Hematopoietic multipotent progenitor cell treated with erythropoietin and hydrocortisone succinate and interleukin-3 and kit ligand, for 4 days (in vitro differentiated cells): ENCODE measurements at places on chromosomes 5 and 9.

- no peak for DNase-seq
These were observed 4.1 kb upstream of the RBM27 start for GRCh38 chr5:146199176-146199815.

- DNase-seq = no peak
These were observed 113.7 kb upstream of the OTULINL start for GRCh38 chr5:14467886-14468285.

- no peak for DNase-seq
These were observed 556.7 kb downstream of the LRRC70 start for GRCh38 chr5:63135291-63135690.

DNA sequence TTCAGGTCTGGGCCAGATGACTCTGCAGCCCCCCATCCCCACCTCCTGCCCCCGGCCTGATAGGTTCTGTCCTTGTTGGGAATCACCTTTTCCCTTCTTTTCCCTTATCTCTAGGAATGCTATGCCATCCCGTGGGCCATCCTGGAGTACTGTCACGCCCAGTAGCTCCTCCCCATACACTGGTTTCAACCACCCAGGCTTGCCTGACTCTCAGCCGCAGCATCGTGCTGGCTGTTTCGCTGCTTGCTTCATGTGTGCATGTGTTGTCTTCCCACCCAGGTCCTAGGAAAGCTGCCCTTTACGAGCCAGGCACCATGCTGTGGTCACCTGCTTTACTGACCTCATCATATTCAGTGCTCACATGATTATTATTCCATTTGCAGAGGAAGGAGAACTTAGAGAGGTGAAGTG is 71.8 kb downstream of the ANGPTL2 start:
- no peak for DNase-seq

DNA sequence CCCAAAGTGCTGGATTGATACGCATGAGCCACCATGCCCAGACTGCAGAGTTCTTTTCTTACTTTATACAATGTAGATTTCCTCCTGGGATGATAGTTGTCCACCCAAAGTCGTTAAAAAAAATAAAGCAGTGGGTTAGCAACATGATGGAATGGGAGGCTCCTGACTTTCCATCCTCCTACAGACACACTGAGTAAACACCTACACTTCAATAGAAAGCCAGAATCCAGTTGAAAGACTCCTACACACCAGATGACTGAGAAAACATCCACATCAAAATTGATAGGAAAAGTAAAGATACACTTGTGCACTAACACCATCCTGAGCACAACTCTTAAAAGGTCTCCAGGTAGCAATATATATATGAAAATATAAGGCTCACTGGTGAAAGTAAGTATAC is 95.0 kb upstream of the TUT7 start:
- no peak for DNase-seq

GRCh38 chr5:174340226-174340625 is 294.7 kb downstream of the NSG2 start:
- DNase-seq = no peak

DNA sequence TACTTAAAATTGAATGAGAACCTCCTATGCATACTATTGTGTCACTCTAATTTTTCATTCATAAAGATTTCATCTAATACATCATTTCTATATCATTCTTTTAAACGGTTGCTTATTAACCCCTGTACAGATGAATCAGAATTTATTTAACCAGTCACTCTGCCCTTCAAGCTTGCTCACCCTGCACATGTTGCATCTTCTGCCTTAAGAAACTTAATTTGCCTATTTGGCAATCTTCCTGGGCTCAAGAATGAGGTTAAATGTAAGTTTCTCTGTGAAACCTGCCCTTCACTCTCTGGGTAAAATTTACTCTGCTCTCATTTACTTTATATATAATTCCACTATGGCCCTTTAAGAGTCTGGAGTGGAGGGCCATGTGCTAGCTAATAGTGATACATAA is 434.7 kb upstream of the ZNF608 start:
- no peak for DNase-seq

GRCh38 chr9:101387871-101388506 is 3.2 kb upstream of the BAAT start:
- peak; percentile 75 for DNase-seq

GRCh38 chr5:80204808-80205614 is 50.8 kb downstream of the SERINC5 start:
- peak; percentile 95 for DNase-seq

DNA sequence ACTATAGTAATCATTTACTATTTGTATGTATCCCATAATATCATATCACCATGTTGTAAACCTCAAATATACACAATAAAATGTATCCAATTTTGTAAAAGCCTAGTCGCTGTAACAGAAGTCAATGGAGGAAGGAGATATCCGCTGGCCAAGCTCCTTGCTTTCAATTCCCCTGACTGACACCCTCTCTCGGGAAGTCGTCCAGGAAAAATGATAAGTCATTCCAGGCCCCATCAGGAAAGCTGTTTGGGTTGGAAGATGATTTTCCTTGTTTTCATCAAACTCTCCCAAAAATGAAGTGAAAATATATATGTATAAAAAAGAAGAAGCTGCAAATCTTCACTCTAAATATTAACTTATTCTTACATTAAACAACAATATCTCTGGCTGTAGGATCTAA is 52.2 kb upstream of the GABRB2 start:
- DNase-seq = no peak

GRCh38 chr5:2740876-2741555 is 10.5 kb downstream of the IRX2 start:
- no peak for DNase-seq

DNA sequence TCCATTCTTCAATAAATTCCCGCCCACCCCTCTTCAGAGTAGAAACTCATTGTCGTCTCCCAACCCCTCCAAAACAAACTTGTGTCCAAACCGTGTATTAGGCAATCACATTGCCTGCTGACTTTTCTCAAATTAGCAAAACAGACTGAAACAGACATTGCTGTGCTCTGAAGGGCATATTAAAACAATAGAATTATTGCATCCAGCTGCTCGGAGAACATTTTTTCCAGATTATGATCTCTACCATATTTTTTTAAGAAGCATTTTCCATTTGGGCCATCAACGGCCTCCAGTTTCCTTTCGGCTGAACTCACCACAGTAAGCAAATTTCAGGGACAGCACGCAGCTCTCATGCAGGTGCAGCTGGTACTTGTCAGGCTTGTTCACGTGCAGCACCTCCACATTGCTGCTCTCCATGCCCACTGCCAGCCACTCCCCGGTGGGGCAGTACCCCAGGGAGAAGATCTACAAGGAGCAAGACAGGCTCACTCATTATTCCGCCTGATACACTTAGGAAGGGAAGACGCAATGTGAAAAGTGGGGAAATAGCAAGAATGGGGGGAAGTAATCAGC is 104.1 kb downstream of the TLE1 start:
- DNase-seq = no peak

DNA sequence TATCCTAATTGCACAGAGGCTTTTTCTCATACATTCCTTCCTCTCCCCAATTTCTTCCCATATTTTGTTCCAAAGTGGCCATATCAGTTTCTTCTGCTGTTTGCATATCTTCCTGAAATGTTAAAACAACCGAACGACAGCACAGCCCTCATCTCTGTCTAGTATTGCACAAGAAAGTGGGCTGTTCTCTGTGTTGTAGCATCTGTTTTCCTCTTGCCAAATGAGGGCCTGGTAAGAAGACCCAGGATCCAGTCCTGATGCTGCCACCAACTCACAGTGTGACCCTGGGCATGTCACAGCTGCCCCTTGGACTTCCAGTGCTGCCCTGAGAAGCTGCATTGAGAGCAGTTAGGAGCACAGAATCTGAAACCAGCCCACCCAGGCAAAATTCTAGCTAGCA is 4.1 kb downstream of the SLC31A2 start:
- peak; percentile 71 for DNase-seq

DNA sequence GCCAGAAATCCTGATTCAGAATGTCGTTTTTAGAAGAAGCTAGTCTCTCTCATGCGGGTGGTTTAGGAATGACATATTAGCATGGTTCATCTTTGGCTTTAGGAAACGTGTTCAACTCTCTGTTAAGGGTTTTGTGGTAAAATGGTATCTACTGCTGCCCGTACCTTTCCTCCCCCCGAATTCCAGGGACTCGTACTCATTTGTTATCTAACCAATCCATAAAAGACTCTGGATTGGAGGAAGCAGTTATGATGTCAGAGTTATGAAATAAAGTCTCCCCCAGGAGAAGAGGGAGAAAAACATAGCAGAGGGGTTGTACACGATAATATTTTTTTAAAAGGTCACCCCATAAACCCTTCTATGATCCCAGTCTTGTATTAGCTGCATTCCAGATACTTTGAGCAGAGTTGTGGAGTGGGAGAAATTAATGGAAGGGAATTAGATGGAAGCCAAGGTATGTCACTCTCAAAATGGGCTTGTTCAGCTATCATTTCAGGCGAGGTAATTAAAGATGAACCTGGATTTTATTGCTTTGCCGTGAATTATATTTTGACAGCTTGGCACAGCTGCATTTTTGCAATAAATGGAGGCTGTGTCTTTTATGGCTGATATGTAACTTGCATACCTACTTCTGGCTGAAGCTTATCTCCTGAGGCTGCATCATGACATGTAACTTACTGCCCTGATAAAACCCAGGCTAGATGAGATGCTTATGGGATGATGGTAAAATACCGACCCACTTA is 31.3 kb downstream of the RAI14 start:
- DNase-seq = no peak

GRCh38 chr9:110938242-110938641 is 100.0 kb downstream of the LPAR1 start:
- DNase-seq = no peak

- no peak for DNase-seq
These were observed 127.1 kb downstream of the DPYSL3 start for GRCh38 chr5:147382776-147383175.

- no peak for DNase-seq
These were observed 139.8 kb downstream of the ARRDC3 start for GRCh38 chr5:91243286-91243685.

- no peak for DNase-seq
These were observed 122.3 kb upstream of the WWC1 start for GRCh38 chr5:168168978-168169698.

GRCh38 chr9:126225611-126226609 is 100.7 kb upstream of the MVB12B start:
- no peak for DNase-seq

DNA sequence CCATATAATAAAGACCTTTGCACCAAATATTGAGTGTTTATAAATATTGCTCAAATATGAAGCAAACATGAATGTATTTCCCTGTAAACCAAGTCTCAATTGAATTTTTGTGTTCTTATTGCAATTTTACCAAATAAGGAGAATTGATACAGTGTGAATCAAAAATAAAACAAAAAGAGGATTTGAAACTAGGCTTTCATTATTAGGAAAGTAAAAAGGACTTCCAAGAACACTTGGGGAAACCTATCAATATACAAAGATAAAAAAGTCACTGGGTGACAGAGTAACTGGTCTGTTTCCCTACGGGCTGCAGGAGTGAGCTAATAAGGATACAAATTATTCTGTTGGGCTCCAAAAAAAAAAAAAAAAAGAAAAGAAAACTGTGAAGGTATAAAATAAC is 44.8 kb upstream of the SNX2 start:
- no peak for DNase-seq

- no peak for DNase-seq
These were observed 25.2 kb downstream of the EMB start for GRCh38 chr5:50415912-50416311.

DNA sequence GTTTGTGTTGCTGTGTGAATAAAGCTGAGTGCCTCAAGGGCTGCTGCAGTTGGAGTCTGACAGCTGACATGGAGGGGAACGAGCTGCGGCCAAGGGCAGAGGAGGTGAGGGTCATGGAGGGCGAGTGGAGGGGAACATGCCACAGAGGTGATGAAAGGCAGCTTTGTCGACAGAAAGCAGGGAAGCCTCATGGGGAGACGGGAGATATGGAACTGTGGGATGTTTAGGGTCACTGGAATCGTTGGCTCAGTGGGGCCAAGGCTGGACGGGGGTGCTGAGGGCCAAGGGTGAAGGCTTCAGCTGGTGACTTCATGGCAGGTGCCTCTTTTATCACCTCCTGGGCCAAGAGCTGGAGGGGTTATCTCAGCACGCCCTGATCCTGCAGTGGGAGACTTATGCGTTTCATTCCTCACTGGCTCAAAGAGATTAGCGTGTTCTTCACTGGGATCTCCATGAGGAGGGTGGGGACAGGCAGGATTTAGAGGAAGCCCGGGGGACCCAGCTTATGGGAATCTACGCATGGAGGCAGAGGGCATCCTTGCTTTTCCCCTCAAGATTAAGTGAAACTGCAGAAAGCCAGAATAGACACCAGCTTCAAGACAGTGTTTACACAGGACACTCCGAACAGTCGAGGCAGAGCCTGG is 42.2 kb downstream of the FAM240B start:
- no peak for DNase-seq
